Activated T-helper 2 cell treated with anti-CD3 and anti-CD28 coated beads, Interferon-gamma antibody, Interleukin-2, Interleukin-4, amounts not matched to agents 10 μg/mL and 5 μg/mL and 100 μg/mL, durations not matched to agents 14 hours and 24 hours and 36 hours (primary cell): ENCODE measurements at places on chromosomes 7 and 10. TPM values are rescaled to one million over a fixed set of nuclear protein-coding genes. Genes with fewer than 3 reads are reported as not detected.
A peak's percentile ranks its signal among the peaks of the same experiment; 100 is the strongest.

TAS2R5 gene
- 0.60 and 0.62 TPM in 2 replicates for total RNA-seq

IL6 gene
- not detected in 2 replicates for total RNA-seq

ATG9B gene
- total RNA-seq: 5.0 and 6.4 TPM in 2 replicates

PPP1R9A gene
- total RNA-seq: not detected in 2 replicates

DNA sequence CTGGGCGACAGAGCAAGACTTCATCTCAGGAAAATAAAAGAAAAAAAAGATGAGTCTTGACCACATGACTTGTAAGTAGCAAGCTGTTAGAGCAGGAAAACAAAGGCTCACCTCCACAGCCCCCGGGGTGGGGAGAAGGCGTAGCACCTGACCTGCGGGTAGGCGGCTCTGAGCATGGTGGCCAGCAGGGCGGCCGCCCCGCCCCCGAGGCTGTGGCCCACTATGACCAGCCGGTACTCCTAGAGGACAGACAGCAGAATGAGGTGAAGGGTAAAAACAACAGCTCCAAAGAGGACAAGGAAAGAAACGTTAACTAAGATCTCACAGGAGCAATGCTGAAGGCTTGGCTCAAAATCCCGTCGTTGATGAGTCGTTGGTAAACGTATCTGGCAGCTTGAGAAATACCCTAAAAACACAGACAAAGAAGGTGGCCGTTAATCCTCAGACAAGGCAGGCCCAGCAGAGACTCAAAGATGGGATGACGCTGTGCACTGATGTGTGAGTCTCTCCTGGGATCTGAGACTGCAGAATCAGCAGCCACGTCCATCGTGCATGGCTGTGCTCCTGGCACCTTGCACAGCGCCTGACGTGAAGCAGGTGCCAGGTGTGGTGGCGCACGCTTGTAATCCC lies 31.1 kb downstream of the DAGLB start:
- no peak overlapping the region for H3K27ac ChIP-seq
- no peak for DNase-seq
- no peaks in the 10 kb centered on the region for H3K4me1 ChIP-seq

GRCh38 chr7:23472956-23473843 lies 2.9 kb upstream of the IGF2BP3 start:
- no peak for DNase-seq
- H3K4me3 ChIP-seq: peak overlapping the region; percentile 85
- peaks cover 29% of the 10 kb centered on the region for H3K27me3 ChIP-seq
- H3K4me1 ChIP-seq: peaks cover 36% of the 10 kb centered on the region

- H3K4me1 ChIP-seq: no peaks in the 10 kb centered on the region
- H3K4me3 ChIP-seq: no peak overlapping the region
- no peaks in the 10 kb centered on the region for H3K27me3 ChIP-seq
- no peak for DNase-seq
Measured at GRCh38 chr10:81886939-81887338, 11.9 kb downstream of the NRG3 start.

GRCh38 chr10:132855889-132856288 lies 69.9 kb upstream of the NKX6-2 start:
- no peaks in the 10 kb centered on the region for H3K36me3 ChIP-seq
- no peaks in the 10 kb centered on the region for H3K4me1 ChIP-seq
- no peak for DNase-seq
- no peak overlapping the region for H3K4me3 ChIP-seq

GRCh38 chr7:158449942-158450341 lies 137.7 kb downstream of the PTPRN2 start:
- no peaks in the 10 kb centered on the region for H3K36me3 ChIP-seq
- no peaks in the 10 kb centered on the region for H3K4me1 ChIP-seq
- DNase-seq: no peak
- no peak overlapping the region for H3K27ac ChIP-seq
- H3K27me3 ChIP-seq: no peaks in the 10 kb centered on the region
- no peak overlapping the region for H3K4me3 ChIP-seq

- no peak overlapping the region for H3K27ac ChIP-seq
- H3K36me3 ChIP-seq: peaks cover 3% of the 10 kb centered on the region
- no peaks in the 10 kb centered on the region for H3K27me3 ChIP-seq
- H3K4me3 ChIP-seq: no peak overlapping the region
Measured at GRCh38 chr7:133015888-133016287, 66.0 kb downstream of the CHCHD3 start.

DNA sequence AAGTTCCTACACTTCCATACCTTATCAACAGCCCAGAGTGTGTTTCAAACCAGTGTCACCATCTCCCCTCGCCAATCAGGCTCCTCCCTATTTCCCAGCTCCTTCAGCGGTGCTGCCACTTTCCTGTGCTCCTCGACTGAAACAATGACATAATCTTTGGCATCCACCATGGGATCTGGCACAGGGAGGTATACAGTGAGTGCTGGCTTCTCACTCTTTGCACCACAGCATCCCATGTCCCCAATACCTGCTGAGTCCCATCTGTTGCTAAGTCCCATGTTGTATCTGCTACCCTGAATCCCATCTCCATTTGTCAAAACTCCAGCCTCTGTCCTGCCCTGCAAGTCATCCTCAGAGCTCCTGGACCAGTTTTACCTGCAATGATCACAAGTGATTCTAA lies 15.4 kb downstream of the PAXIP1 start:
- H3K36me3 ChIP-seq: peaks cover 53% of the 10 kb centered on the region
- no peak overlapping the region for H3K4me3 ChIP-seq
- no peak for DNase-seq
- peaks cover 2% of the 10 kb centered on the region for H3K4me1 ChIP-seq
- H3K27ac ChIP-seq: no peak overlapping the region

DNA sequence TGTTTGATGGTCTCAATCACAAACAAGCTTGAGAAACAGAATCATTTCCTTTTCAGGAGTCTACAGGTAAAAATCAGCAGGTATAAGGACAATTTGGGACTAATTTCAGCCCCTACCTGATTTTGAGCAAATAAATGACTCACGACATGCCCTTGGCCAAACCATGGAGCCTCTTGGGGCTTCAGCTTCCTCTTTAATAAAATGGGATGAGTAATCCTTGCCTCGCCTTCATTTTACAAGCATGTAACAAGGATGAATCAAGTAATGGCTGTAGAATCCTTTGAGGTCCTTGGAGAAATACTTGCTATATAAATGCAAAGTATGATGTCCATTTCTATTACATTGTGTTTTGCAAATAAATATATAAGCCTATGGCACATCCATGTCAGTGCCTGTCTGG lies 212.8 kb upstream of the PODXL start:
- no peaks in the 10 kb centered on the region for H3K36me3 ChIP-seq
- H3K27me3 ChIP-seq: peaks cover 2% of the 10 kb centered on the region
- H3K4me1 ChIP-seq: no peaks in the 10 kb centered on the region
- no peak overlapping the region for H3K4me3 ChIP-seq
- H3K27ac ChIP-seq: no peak overlapping the region
- DNase-seq: no peak

- no peak for DNase-seq
- no peaks in the 10 kb centered on the region for H3K36me3 ChIP-seq
- no peaks in the 10 kb centered on the region for H3K4me1 ChIP-seq
- peaks cover 26% of the 10 kb centered on the region for H3K27me3 ChIP-seq
- no peak overlapping the region for H3K4me3 ChIP-seq
Measured at GRCh38 chr7:155518633-155519032, 27.7 kb downstream of the CNPY1 start.

GRCh38 chr10:60363187-60363586 lies 26.5 kb downstream of the ANK3 start:
- DNase-seq: no peak
- no peaks in the 10 kb centered on the region for H3K36me3 ChIP-seq
- no peak overlapping the region for H3K27ac ChIP-seq
- no peaks in the 10 kb centered on the region for H3K27me3 ChIP-seq
- H3K4me1 ChIP-seq: no peaks in the 10 kb centered on the region

GRCh38 chr7:4720225-4720624 lies 38.1 kb downstream of the FOXK1 start:
- peaks cover 24% of the 10 kb centered on the region for H3K36me3 ChIP-seq
- no peak overlapping the region for H3K4me3 ChIP-seq
- no peak overlapping the region for H3K27ac ChIP-seq
- peaks cover 14% of the 10 kb centered on the region for H3K4me1 ChIP-seq
- no peaks in the 10 kb centered on the region for H3K27me3 ChIP-seq

DNA sequence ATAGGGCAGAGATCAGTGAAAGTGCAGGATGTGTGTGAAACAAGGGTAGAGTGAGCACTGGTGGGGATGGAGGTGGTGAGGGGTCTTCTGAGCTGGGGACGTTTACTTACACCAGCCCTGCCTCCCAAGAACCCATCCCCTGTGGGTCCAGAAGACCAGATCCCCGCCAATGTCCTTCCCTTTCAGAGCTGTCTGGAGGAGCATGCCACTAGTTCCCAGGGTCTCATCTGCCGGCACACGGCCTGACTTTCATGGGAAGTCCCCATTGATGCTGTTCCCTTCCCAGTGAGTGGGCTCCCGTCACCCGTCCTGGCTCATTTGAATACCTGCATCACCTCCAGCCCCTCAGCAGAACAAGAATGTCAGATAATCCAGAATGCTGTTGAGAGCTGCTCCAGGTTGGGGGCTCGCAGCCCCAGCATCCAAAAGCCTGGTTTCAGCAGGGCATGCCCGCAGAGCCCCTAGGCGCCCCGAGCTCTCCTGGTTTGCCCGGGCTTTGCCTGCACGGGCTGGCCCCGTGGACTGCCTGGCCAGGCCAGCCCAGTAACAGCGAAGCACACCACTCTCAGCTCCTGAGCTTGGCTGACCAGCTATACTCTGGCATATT lies 246.7 kb downstream of the MGMT start:
- H3K27me3 ChIP-seq: no peaks in the 10 kb centered on the region
- DNase-seq: no peak
- no peaks in the 10 kb centered on the region for H3K4me1 ChIP-seq
- no peaks in the 10 kb centered on the region for H3K36me3 ChIP-seq

DNA sequence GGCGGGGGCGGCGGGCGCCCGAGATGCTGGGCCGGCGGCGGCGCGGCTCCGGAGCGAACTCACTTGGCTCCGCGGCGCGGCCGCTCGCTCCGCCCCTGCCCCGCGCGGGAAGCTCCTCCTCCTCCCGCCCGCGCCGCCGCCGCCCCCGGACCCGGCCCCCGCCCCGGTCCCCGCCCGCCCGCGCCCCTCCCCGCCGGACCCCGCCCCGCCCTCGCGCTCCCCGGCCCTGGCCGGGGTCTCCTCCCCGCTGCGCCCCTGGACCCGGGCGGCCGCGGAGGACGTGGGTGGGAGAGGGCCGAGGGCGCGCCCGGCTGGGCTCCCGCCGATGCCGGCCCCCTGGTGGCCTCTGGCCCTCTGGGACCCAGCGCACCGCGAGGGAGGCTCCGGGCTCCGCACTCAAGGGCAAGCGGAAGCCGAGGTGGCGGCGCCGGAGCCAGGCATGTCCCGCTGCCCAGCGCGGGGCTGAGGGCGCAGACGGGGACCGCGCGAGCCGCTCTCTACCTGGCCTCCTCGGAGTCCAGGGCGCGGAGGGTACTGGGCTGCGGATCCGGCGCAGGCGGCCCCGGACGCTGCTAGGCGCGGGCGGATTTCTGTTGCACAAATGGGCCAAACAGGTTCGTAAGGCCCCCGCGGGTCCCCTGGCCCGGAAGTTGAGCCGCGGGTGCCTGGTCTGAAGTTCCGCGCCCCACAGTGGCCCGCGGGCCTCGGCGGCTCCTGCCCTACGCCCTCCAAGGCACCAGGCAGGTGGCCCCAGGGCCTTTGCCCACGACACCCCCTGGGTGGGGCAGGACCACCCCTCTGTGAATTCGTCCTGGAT lies at the start of gene TCERG1L:
Gene TCERG1L (minus strand): TSS at position 61 of the 817 bp plus-strand sequence. CDS start 86 bp downstream, outside the sequence.
- H3K27ac ChIP-seq: no peak within 1 kb of the TSS
- H3K27me3 ChIP-seq: peaks cover 29% of the 10 kb centered on the region
- DNase-seq: no peak
- H3K36me3 ChIP-seq: no peaks in the 10 kb centered on the region
- peaks cover 3% of the 10 kb centered on the region for H3K4me1 ChIP-seq

DNA sequence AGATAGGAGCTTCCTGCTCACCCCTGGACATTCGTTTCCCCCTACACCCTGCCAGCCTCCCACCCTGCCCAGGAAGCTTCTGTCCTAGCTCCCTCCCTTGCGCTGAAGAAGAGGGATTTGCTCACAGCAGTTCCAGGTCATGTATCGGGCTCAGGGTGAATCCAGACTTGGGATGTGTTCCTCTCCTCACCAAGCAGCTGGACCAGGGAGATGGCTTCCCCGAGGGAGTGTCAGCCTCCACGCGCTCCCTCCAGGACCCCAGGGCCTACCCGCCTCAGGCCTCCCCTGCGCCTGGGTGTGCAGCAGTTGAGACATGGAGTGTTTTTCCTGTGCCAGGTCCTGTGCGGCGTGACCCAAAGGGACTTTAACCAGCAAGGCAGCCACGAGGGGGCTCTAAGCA lies 435.6 kb upstream of the FOXK1 start:
- no peak overlapping the region for H3K4me3 ChIP-seq
- H3K36me3 ChIP-seq: no peaks in the 10 kb centered on the region
- H3K27me3 ChIP-seq: no peaks in the 10 kb centered on the region
- no peaks in the 10 kb centered on the region for H3K4me1 ChIP-seq
